ENCODE measurements at places on chromosomes 11 and 22.

GRCh38 chr11:90218606-90219005, 4.2 kb downstream of the CHORDC1 start:
- DNase-seq = no peak

GRCh38 chr11:12600829-12601228, 73.4 kb upstream of the TEAD1 start:
- no peak for DNase-seq

DNA sequence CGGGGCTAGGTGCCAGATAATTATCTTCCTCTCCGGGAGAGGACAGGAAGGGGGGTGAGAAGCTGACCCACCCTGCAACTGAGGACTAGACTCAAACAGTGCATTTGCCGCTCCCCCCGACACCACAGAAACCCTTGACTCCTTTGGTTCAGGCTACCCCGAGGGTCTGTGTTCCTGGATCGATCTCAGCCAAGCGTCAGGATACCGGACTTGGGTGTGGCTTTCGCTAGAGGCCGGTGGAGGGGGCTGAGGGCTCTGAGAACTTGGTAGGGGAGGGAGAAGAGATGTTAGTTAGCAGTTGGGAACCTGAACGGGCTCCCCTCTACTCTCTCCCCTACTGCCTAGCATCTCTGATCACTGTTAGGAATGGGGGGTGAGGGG, 840 bp downstream of the SEZ6L start:
- DNase-seq = no peak

DNA sequence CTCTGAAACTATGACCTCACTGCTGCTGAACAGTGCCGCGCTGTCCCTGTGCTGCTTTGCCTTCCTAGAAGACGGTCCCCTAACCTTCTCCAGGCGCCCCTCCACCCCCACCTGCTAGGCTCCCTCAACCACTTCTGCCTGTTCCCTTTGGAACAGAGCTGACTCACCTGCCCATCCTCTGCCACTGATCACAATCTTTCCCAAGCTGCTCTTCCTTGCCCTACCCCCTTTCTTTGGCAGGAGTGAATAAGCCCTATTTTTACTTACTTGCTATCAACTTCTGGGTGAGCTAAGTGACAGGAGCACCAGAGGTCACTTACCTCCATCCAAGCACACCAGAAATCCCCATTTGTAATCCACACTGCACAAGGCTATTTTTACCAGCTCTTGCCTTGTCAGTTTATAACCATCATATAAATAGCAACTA, 116.0 kb upstream of the BID start:
- DNase-seq = no peak

DNA sequence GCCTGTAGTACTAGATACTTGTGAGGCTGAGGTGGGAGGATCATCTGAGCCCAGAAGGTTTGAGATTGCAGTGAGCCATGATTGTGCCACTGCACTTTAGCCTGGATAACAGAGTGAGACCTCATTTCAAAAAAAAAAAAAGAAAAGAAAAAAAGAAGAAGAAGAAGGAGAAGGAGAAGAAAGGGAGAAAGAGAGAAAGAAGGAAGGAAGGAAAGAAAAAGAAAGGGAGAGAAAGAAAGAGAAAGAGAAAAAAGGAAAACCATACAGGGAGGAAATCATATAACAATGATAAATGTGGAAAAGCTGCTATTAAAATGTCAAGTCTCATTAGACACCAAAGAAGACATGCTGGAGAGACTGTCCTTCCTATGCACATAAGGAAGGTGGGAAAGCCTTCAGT, 5.7 kb upstream of the PRDM10 start:
- no peak for DNase-seq

- DNase-seq = no peak
Measured at GRCh38 chr11:63210111-63210510, 33.3 kb downstream of the SLC22A25 start.

DNA sequence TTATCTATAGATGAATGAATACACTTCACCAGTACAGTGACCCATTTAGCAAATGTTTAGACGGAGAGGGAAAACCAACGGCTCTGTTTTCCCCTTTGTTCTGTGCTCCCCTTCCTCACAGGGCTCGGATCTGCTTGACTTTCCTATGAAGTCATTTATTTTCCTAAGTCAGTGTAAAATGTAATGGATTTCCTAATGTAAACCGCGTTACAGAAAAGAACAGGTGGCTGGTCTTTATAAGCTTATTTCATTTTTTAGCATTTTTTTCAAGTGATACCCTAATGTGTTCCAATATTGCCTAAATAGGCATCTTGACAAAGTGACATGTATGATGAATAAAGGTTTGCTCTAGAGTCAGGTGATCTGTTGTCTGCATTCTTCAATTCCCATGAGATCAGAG, 207.5 kb downstream of the PGR start:
- DNase-seq = no peak

GRCh38 chr11:17389211-17389956, 925 bp upstream of the KCNJ11 start:
- DNase-seq = peak; percentile 57

GRCh38 chr22:49267996-49268395, 559.7 kb downstream of the BRD1 start:
- DNase-seq = no peak

- DNase-seq = no peak
Measured at GRCh38 chr11:93532281-93532789, 10.9 kb downstream of the SMCO4 start.

- no peak for DNase-seq
Measured at GRCh38 chr11:85709941-85710702, 24.1 kb upstream of the CCDC89 start.

DNA sequence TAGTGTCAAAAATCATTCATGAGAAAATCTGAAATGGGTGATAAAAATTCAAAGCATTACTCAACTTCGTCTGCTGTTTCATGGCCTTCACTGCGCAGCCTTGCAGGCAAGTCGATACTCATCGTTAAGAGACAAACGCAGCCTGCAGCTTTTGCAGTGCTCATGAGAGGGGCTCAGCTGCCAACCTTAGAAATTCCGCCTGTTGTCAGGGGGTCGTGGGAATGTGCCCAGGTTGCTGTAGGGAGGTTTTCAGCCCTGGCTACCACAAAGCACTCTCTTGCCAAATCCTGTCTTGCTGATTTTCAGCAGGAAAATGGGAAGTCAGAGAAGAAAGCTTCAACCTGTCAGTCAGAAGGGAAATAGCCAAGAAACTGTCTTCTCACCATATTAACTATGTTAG, 25.4 kb upstream of the GRAMD1B start:
- DNase-seq = no peak

- DNase-seq = peak; percentile 67
Measured at GRCh38 chr11:125425601-125426000, 70.5 kb downstream of the FEZ1 start.

DNA sequence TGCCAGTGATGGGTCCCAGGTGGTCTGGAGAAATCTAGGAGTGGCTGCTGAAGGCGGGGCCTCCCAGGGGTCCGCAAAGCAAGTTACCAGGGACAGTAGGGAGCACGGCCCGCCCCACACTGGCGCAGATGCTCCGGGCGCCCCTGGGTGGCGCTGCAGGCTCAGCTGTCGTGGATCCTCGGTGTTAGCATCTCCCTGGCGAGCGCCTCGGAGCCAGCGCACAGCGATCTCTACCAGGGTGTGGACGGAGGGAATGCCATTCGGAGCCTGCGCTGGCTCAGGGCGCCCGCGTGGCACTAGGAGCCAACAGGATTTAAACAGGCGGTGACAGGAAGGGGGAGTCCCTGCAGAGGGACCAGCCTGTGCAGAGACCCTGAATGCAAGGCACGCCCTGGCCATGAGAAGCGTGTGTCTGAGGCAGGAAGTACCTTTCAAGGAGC, 20.2 kb downstream of the FADS3 start:
- DNase-seq = peak; percentile 85

DNA sequence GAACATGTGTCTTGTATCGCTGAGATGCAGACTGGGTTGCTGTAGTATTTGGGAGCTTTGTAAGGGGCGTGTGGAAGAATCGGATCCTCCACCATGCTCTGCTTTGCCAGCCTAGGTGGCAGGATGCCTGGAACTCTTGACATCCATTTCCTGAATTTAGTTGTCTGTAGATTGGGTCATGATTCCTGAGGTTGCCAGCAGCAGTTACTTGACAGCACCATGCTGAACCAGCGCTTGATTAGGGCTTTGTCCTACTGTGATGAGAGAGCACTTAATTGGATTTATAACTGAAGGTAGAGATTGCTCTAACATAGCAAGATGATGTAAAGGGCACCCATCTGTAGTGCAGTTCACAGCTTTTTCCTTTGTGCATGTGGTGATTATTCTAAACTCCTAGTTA, 75.6 kb upstream of the HORMAD2 start:
- DNase-seq = no peak

- DNase-seq = no peak
Measured at GRCh38 chr11:78612721-78613377, 38.2 kb upstream of the NARS2 start.

DNA sequence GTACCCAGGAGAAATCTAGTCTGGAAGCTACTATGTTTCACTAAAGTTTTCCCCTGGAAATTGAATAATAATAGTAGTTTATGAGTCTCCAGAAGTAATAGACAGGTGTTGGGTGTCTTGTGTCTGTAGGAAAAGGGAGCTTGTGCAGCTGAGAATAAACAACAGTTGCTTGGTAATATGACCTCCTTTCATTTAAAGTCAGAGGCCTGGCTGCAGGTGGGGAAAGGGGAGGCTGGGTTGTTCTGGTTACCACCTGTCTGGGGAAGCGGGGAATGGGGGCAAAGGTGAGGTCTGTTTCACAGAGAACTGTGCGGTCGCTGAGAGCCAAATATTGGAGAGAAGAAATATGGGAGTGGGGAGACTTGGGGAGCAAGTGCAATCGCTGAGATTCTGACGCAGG, 3.3 kb upstream of the GRAMD1B start:
- DNase-seq = no peak

DNA sequence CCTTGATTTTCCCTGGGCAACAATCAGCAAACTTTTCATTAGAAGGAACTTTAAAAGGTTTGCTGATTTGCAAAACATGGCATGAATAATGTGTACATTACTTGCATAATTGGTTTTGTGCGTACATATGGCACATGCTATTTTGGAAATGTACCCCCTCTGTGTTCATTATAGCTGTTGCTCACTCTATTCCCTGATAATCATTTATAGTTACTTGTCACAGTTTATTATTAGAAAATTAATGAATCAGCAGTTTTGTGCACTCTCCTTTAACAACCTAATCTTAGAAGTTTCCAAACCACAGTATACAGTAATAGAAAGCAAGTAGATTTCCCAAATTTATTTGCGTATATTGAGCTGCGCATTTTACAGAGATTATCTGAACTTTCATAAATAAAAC, 389.9 kb downstream of the CNTN5 start:
- DNase-seq = no peak

GRCh38 chr22:20397498-20397897, 3.5 kb downstream of the ZNF74 start:
- DNase-seq = no peak

GRCh38 chr22:31233001-31233400, 20.9 kb downstream of the LIMK2 start:
- DNase-seq = no peak

GRCh38 chr22:31935961-31936635, 8.2 kb upstream of the YWHAH start:
- no peak for DNase-seq

DNA sequence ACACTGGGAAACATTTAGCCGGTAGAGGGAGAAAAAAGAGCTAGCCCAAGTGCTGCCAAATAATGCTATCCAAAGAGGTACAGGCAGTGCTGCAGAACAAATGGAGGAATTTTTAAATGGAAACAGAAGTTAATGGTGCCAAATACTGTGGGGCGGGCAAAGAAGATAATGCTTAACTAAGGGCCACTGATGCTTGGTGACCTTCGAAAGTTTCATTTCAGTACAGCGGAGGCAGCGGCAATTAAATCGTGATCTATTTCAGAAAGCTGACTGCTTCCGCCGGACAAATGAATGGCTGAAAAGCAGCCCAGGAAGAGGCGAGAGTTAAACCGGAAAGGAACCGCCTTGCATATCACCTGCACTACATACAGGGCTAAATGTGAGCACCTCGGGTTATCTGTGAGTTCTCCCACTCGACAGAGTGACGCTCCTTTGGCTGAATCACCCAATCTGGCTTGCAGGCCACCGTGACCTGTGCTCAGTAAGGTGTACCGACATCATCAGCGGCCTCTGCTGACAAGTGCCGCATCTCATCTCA, 42.1 kb downstream of the CADM1 start:
- no peak for DNase-seq

DNA sequence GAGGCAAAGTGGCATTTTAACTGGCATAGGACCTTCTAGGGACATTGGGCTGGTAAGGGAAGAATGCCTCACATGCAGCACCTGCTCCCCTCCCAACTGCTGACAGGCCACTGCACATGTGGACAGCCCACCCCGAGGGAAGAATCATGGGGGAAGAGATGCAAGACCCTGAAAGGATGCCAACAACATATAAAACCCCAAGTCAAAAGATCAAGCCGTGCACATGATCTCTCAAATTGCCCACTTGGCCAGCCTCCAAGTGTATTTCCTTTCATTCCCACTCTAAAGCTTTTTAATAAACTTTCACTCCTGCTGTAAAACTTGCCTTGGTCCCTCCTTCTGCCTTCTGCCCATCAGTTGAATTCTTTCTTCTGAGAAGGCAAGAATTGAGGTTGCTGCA, 947.8 kb upstream of the CCDC90B start:
- DNase-seq = peak; percentile 13

- DNase-seq = no peak
Measured at GRCh38 chr11:18958221-18958910, 19.2 kb upstream of the MRGPRX1 start.

GRCh38 chr11:111840143-111840542, 31.2 kb downstream of the ALG9 start:
- no peak for DNase-seq

GRCh38 chr11:92211576-92212167, 12.9 kb upstream of the FAT3 start:
- DNase-seq = no peak
